DMS 273 treated with DMSO at 0.1 percent for 48 hours (cell line): ENCODE measurements at places on chromosomes 3 and 15.

- no peak for DNase-seq
Observed at GRCh38 chr15:72368899-72369298, 6.9 kb downstream of the HEXA start.

- DNase-seq: no peak
Observed at GRCh38 chr3:46707601-46708011, 6.4 kb downstream of the TMIE start.

DNA sequence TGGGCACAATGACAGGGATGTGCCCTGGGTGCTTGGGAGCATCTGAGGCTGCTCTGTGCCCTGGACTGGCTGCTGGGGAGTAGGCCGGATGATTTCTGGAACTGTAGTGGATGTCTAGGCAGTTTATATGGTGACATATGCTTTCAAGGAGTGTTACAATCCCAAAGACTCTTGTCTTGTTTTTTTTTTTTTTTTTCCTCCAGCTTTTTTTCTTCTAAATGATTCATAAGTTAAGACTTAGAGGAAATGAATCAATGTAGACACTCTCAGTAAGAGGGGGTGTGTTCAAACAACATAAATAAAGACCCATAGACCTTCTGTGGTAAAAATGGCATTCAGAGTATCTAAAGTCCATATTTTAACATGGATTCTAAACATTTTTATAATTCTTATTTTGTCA, 706.1 kb upstream of the GOLIM4 start:
- no peak for DNase-seq

DNA sequence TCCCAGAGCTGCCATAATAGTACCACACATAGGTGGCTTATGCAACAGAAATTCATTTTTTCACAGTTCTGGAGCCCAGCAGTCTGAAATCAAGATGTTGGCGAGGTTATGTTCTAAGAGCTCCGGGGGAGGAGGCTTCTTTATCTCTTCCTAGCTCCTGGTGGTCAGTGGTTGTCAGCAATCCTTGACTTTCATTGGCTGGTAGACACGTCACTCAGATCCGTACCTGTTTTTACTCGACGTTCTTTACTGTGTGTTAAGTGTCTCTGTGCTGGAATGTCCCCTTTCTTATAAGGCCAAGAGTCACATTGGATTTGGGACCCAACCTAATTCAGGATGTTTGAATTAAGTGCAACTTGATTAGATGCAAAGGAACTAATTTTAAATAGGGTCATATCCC, 218.5 kb upstream of the CNTN3 start:
- DNase-seq: no peak

DNA sequence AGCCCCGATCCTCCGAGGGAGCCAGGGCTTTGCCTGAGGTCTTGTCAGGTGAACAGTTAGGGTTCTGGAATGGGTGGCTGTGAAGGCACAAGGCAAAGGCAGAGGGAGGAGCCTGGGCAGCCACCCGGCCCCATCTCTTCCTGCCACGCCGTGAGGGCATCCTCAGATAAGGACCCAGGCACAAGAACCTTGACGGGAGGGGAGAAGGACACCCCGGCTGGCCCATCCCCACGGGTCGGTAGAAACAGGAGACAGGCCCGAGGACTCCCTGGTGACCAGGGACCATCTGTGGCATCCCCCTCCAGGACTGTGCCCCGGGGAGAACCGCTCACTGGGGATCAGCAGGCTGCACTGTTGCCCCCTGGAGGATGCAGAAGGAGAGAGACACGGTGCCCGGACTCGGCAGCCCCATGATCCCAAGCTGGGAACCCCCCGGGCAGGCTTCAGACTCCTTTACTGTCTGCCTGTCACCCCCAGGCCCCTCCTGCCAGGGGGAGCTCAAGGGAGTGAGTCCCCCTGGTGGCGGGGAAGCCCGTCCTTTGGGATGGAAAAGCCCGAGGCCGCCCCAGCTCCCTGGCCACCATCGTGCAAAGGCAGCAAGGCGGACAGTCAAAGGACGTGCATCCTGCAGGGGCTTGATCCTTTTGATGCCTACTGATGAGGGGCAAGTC, 12.3 kb upstream of the PCSK6 start:
- DNase-seq: no peak

- no peak for DNase-seq
Observed at GRCh38 chr15:44654858-44655257, 8.6 kb downstream of the SPG11 start.

GRCh38 chr3:37173806-37174205, 576 bp downstream of the LRRFIP2 start:
- no peak for DNase-seq

DNA sequence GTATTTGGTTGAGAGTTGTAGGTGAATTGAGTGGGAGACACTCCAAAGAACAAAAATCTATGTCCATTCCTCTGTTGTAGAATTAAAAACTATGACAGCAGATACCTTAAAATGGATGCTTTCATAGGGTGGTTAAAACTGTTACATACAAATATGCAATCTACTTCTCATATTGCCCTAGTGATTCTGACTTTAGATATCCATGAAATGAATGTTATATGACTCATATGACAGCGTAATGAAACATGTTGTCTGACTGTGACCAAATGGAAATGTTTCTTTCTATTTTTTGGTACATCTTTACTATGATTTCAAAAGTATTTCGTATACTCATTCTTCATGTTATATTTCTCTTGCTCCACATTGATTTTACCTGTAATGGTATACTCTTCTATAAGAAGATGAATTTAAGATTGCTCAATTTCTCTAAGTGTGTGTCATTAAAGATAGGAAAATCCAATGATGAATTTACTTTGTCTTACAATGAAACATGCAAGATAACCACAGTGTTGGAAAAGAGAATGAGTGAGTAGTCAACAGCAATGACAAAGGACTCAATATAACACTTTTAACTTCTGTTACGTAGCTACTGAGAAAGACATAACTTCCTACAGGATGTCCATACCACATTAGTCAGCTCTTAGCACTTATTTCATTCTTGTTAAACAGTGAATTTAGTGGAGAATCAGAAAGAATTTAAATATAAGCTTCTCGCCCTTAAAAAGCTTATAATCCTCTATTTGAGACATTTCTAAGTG, 79.3 kb upstream of the LSAMP start:
- DNase-seq: no peak

- DNase-seq: no peak
Observed at GRCh38 chr3:125108833-125109535, 53.2 kb upstream of the HEG1 start.

DNA sequence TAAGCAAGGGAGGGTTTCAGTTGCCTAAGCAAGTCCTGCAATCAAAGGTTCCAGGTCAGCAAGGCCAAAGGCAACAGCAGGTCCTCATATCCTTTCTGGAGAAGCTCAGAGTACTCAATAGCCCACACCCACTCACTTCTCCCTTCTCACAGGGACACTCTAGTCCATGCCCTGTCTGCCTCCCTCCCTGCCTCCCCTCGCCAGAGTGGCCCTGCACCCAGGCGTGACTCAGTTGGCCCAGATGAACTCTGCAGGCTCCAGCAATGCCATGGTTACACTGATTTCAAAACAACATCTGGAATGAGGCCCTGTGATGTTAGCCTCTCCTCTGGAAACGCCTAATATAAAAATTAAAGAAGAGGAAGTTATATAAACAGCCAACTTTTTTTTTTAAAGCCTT, 32.9 kb downstream of the IL16 start:
- no peak for DNase-seq

DNA sequence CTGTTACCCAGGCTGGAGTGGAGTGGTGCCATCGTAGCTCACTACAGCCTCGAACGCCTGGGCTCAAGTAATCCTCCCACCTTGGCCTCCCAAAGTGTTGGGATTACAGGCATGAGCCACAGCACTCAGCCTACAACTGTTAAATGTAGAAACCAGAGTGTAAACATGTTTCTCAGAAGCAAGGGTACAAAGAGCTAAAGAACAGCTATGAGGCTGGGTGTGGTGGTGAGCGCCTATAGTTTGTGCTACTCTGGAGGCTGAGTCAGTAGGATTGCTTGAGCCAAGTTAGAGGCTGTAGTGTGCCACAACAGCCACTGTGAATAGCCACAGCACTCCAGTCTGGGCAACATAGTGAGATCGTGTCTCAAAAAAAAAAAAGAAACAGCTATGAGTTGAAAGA, 4.8 kb upstream of the MINDY2 start:
- no peak for DNase-seq

DNA sequence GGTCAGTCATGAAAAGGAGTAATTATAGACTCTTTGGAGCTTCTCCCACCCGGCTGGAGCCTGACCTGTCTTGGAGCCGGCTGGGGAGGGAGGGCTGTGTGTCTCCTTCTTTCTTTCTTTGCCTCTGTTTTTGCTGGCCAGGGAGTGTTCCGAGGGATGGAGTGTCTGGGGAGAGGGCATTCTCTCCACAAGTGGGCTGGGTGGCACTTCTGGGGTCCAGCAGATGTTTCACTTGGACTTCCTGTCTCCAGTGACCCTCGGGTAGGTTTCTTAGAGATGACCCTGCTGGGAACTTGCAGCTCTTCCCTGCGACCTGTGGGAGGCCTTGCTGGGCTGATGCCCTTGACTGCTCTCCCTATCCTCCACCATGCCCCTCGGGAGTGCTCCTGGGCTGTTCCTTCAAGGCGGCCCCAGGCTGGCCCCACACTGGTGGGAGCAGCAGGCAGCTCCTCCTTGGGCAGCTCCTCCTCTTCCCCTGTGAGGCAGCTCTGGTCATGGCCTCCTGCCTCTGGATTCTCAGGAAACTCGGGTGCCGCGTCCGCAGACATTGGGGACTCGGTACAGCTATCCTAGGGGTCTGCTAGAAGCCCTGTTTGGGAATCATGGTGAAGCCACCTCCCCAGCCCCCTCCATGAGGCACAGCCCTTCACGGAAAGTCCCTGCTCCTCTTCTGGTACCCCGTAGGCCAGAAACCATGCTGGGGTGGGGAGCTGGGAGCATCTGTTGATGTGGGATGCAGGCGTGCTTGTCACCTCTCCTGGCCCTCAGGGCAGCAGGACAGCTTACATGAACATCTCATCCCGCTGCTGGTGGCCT, 44.9 kb downstream of the APBA2 start:
- DNase-seq: no peak
